ENCODE measurements at places on chromosomes 12 and 14.

DNA sequence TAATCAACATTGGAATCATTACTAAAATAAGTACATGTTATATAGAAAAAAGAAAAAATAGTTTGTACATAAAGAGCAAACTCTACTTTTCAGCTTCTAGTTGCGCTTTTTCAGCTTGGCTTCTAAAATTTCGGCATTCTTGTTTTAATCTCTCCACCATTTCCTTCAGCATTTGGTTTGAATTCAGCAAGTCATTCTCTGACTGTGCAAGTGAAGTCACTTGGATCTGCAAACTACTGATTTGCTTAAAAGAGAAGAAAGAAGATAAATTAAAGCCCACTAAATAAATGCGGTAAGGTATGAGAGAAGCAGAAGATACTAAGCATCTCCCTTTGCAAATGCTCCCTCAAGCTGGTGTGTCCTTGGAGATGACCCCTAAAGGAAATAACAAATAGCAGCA lies 126.3 kb downstream of the CEP83 start:
- DNase-seq: no peak

DNA sequence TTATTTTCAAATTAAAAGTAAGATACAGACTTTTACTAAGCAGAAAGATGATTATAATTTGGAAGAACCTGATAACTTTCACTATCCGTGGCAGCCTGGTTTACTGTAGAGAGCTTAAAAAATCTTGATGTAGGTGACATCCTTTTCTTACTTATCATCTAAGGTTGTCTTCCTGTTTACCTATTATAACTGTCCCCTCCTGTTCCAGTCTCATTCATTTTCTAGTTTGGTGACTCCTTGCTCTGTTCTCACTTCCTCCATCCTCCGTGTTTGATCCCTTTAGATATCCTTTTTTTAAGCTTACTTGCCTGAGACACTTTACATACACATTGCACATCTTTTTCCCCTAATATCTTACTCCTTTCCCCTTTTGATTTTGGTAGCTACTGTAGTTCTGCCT lies 27.5 kb downstream of the CCDC91 start:
- DNase-seq: no peak

DNA sequence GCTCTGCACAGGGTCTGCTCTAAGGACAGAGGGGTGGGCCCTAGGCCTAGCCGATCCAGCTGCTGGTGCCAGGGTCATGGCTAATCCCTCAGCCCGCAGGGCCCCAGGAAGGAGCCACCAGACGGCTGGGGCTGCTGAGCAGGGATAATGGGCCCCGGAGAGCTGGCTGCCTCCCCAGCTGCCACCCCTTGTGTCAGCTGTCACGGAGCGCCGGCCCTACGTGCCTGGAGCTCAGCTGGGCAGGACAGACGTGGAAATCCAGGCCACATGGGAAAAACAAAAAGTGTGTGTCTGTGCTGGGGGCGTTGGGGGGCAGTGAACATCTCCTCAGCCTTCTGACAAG lies 36.2 kb downstream of the CHGA start:
- peak; percentile 40 for DNase-seq

DNA sequence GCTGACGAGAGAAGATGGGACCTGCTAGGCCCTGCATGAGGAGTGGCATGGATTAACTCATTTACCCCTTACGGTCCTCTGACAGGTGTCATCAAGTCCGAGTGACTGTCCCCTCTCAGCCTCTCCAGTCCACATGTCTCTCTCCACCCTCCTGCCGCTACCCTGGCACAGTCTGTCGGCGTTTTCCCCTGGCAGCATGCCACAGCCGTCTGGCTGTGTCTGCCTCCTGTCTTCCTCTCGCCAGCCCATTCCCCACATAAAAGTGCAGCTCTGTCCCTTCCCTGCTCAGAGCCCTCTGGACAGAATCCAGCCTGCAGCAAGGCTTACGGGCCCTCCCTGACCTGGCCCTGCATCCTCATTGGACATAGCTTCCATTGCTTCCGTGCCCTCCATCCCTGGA lies 45.6 kb downstream of the UBE3B start:
- DNase-seq: no peak

DNA sequence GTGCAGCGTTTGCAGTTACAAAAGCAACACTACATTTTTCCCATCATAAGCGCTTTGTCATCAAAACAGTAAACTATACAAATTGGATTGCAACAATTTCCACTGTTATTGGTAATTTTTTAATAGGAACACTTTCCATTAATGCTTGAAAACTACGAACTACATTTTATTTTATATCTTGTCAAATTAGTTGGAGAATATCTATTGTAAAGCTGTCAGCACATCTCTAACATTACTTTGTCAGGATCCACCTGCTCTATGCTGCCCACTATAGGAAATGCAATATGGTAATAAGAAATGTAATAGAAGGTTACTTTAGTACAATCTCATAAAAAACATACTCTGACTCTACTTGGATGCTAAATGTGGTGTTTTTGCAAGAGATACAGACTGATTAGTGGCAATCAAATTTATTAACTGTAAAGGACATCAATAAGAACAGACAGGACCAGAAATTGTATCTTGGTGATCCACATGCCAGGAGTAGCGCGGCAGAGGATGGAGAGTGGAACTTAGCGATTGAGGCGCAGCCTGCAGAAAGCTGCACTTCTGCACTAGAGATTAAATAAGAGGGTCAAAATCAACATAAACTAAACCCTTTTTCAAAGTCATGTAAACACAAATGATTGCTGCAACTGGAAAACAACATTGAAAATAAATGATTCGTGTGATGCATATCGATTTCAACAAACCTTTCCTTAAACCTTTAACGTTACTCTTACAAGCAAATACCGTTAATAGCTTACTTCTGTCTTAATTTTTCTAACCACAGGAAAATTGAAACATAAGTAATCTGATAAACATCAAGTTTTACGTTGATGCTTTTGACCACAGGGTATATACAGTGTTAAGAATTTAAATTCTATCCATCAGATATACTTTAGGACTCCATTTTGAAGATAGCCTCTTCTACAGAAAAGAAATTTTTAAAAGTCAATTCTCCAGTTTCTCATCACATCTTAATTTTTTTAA lies 3.6 kb upstream of the ARID2 start:
- DNase-seq: no peak

GRCh38 chr12:121800694-121801594 lies 2.9 kb upstream of the SETD1B start:
- no peak for DNase-seq

GRCh38 chr12:9864913-9865675 lies 4.1 kb downstream of the CLEC2B start:
- no peak for DNase-seq

DNA sequence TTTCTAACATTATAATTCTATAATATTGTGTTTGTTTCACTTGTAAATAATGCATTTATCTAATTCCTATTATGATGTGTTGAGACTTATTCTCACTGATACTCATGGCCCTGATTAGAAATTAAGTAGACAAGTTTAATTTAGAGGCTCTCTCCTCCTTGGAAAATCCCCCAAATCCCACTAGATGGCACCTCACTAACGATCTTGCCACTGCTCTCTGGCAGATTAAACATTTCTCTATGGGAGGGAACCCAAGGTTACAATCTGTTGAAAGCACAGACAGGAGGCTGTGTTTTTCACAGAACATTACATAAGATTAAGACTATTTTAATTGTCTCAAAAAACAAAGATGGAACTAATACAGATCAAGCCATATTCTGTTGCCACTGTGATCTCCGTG lies 318.7 kb downstream of the LRFN5 start:
- peak; percentile 16 for DNase-seq

- no peak for DNase-seq
Measured at GRCh38 chr14:100297320-100298300, 8.6 kb downstream of the SLC25A29 start.
